ENCODE measurements at places on chromosomes 1 and 21. TPM values are rescaled to one million over a fixed set of nuclear protein-coding genes. Genes with fewer than 3 reads are reported as not detected.
A peak's percentile ranks its signal among the peaks of the same experiment; 100 is the strongest.

DNA sequence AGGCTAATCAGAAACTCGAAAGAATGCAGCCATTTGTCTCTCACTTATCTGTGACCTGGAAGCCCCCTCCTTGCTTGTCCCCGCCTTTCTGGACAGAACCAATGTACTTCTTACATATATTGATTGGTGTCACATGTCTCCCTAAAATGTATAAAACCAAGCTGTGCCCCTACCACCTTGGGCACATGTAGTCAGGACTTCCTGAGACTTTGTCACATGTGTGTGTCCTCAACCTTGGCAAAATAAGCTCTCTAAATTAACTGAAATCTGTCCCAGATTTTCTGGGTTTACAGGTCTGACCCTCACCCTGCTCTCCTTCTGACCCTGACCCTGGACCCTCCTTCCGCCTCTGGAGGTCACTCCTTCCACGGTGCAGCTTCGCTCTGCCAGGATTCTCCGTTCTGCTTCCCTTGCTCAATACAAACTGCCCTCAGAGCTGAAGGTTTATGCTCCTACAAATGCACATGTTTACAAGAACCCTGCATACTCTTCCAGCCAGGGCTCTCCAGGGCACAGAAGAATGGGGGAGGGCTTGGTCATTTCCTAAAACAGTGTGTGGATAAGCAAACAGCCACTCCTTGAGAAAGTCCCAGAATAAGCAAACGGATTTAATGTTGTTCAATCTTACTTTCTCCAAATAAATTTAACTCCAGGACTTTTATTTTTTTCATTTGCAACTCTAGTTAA, 160.5 kb downstream of the ACTL8 start:
- DNase-seq = peak; percentile 43

DNA sequence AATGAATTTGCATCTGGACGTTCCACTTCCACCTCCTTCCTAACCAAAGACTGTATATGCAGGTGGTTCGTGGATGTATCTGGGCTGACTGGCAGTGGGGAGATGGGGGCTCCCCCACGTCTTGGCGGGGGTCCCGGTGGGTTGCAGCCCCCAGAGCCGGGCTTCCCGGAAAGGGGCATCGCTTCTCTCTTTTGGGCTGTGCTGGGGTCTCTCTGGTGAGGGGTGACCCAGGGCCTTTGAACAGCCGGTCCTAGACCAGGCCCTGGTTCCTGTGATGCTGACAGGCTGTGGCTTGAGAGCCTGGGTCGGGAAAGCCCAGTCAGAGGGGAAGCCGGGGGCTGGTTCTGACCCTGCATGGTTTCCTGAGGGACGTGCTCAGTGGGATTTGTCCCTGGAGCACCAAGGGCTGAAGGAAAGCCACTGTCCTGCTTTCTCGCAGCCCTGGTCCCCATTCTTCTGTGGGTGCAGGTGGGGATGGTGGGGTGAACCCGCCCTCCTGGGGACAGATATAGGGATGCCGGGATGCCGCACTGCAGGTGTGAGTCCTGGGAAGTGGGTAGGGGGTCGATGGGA, 29.8 kb downstream of the COL18A1 start:
- DNase-seq = no peak

DNA sequence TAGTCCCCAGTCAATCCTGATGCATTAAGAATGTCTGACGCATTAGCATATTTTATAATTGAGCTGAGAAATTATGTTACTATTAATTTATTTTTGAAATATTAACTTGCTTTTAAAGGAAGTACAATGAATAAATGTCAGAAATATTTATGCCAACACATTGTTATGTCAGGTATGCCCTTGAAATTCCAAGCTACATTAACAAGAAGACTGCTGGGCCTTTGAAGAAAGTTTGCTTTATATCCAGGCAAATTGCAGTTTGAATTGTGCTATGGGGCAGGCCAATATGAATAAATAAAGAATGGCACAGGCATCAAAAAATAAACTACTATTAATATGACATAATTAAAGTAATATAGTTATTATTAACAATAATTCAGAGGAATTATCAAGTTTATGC, 1391.3 kb downstream of the PLA2G4A start:
- no peak for DNase-seq

PLEKHG5 gene
- total RNA-seq = 126 TPM

LMNA gene
- total RNA-seq = 579 TPM

DNA sequence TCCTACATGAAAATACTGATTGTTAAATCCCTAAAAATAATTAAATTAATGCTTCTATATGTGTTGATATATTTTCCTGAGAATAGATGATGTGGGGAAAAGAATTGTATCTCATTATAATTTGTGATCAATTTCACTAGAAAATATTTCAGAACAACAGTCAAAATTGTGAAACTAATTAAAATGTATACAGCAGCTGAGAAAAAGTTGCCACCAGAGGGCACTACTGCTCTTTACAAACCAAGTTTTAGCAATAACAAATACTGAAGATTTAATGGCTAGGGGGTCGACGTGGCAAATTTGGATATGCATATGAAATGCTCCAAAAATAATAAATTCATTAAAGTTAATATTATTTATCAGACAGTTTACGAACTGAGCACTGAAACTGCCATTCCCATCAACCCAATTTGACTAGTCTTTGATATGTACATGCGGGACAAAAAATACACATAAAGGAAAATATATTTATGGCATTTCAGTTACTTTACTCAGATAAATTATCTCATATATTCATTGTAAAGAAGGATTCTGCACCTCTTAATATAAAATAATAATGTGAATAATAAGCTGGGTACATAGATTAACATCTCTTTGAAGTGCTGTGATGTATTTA, 96.3 kb upstream of the TMPRSS15 start:
- DNase-seq = no peak

- DNase-seq = no peak
Observed at GRCh38 chr1:229296541-229296941, 25.6 kb downstream of the RAB4A start.

DNA sequence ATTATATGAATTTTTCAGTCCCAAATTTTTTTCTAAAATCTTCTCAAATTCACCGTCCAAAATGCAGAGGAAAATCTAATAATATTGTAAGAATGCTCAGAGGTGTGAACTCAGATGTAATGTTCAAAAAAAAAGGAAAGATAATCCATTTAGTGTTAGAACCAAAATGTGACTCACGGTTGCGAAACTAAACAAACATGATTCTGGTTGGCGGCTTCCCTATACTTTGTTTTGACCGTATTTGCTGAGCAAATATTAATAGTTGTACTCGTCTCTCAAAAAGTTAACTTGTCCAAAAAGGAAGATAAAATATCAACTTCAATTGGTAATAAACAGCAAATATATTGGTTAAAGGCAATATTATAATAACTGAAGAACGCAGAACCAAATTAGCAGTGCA, 34.4 kb downstream of the ZSWIM5 start:
- no peak for DNase-seq

NUP133 gene
- total RNA-seq = 28.6 TPM

GRCh38 chr1:70628973-70629372, 217.9 kb downstream of the CTH start:
- no peak for DNase-seq

GRCh38 chr1:205565799-205566198, 61.3 kb downstream of the CDK18 start:
- DNase-seq = no peak

DNA sequence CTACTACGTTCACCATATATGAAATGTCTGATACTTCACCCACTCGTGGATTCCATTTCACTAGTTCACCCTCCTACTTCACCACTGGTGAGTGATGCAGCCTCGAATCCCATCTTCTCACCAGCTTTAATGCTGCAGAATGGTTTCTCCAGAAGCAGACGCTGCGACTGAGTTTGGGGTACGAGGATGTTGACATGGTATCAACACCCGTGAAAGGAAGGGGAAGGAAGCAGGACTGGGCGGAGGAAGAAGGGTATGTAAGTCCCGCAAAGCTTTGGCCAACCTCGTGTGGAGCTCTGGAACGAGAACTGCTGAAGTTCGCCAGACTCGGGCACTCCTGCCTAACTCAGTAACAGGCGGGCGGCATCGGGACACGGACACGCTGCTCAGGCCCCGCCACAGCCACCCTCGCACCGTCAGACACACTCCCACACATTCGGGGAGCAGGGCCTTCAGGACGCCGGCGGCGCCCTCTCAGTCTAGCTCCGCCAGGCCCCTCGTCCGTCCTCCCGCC, 833 bp upstream of the DIP2A start:
- peak; percentile 88 for DNase-seq

DNA sequence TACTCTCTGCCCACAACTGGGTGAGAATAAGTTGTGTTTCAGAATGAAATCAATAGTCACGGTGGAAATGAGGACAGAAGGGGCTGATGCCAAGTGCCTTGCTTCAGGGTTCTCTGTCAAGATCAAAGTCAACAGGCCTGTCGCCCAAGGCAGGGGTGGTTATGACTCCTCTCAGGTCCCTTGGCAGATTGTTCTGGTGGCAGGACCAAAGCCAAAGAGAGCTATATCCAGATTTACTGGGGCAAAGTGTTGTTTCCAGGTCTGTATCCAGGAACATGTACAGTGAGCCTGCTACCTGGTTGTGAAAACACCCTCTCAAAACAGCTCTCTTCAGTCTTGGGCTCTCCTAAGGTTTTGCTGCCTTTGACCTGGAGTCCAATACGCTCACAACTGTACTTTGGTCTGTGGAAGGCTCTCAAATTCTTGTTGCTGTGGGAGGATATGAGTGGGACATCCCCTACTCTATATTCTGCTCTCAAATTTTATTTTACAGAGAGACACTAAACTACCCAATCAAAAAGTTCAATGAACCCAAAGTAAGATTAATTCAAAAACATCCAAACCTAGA, 175.1 kb upstream of the ETV3 start:
- DNase-seq = no peak

SERTAD4 gene
- 12.2 TPM for total RNA-seq

DNA sequence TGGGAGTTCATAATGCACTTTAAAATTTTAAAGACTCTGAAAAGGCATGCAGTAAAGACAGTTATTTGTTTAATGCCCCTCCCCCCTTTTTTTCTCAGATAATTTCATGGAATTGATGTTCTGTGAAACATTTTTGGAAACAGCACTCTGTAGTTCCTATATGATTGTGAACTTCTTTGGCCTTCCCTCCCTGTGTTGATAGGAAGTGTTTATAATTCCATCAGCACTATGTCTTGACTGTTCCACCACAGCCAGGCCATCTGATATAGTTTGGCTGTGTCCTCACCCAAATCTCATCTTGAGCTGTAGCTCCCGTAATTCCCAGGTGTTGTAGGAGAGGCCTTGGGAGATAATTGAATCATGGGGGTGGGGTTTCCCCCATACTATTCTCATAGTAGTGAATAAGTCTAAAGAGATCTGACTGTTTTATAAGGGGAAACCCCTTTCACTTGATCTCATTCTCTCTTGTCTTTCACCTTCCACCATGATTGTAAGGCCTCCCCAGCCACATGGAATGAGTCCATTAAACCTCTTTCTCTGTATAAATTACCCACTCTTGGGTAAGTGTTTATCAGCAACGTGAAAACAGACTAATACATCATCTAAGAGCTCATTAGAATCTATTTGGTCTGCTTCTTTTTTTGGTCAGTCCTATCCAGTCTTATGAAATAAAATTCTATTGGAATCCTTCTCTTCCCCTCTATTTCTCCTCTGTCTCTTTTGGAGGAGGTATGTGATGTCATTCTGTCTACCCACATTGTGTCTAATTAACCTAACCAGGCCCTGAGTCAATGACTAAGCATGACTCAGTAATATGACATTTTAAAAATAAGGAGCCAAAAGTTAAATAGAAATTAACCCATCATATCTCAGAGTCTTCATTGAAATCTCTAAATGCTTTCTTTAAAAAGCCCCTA, 8.9 kb downstream of the CCDC185 start:
- DNase-seq = no peak

KDF1 gene
- 34.0 TPM for total RNA-seq

DNA sequence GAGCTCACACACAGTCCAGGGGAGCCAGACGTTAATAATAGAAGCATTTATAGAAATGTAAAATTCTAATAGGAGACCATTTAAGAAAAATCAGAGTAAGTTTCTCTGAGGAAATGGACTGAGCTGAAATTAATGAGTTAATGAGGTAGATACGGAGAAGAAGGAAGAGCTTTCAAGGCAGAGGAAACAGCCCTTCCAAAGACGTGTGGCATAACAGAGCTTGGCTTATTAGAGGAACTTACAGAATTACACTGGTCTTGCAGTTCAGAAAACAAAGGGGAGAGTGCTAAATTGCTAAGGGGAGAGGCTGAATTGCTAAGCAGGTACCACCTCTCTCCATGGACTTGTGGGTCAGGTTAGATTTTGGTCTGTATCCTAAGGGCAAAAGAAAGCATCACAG, 8.2 kb upstream of the PIGK start:
- DNase-seq = no peak

DNA sequence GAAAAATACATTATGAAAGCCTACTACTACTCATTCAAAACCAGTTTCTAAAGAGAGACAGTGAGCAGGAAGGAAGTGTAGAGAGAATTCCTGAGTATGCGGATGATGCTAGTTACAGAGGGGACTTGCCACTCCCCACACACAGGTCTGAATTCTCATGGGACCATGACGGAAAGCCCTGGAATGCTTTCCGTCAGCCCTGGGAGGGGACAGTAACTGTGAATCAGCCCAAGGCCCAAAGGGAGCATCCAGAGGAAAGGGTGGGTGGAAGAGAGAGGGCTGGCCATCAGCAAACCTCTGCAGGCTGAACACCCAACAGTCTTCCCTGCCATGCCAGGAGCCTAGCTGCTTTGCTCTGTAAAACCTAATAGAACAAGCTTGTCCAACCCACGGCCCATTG, 36.4 kb downstream of the RCSD1 start:
- DNase-seq = no peak

GRCh38 chr1:33327587-33328325, 6.9 kb upstream of the A3GALT2 start:
- DNase-seq = no peak

OR2L3 gene
- not detected for total RNA-seq

DNA sequence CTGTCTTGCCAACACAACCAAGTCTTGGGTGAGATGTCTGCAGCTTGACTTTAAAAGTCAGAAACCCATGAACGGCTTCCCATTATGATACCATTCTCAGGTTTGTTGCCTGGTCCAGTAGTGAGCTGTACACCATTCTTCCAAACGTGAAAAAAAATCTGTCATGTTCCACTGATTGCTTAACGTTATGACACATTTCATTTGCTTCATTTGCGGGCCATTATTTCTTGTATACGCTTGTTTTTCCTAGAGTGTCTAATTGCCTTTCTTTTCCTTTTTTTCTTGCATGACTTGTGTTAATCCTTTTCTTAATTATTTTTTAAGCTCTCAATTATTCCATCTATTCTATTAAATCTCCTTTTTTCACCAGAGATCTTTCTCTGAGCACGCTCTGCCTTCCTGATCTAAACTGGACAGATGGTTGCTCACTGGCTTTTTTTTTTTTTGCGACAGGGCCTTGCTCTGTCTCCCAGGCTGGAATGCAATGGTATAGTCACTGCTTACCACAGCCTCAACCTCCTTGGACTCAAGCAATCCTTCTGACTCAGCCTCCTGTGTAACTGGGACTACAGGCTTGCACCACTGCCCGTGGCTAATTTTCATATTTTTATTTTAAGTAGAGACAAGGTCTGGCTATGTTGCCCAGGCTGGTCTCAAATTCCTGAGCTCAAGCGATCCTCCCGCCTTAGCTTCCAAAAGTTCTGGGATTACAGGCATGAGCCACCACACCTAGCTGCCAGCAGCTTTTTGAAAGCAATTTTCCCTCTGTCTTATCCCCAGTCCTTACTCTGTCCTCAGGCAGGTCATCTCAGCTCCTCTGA, 31.7 kb upstream of the CAMTA1 start:
- no peak for DNase-seq

MYBPH gene
- total RNA-seq = not detected

VTCN1 gene
- total RNA-seq = 5.7 TPM
